ENCODE measurements at places on chromosomes 11 and 22.

GRCh38 chr11:105156720-105157119, 17.2 kb upstream of the CARD18 start:
- DNase-seq, result no peak

DNA sequence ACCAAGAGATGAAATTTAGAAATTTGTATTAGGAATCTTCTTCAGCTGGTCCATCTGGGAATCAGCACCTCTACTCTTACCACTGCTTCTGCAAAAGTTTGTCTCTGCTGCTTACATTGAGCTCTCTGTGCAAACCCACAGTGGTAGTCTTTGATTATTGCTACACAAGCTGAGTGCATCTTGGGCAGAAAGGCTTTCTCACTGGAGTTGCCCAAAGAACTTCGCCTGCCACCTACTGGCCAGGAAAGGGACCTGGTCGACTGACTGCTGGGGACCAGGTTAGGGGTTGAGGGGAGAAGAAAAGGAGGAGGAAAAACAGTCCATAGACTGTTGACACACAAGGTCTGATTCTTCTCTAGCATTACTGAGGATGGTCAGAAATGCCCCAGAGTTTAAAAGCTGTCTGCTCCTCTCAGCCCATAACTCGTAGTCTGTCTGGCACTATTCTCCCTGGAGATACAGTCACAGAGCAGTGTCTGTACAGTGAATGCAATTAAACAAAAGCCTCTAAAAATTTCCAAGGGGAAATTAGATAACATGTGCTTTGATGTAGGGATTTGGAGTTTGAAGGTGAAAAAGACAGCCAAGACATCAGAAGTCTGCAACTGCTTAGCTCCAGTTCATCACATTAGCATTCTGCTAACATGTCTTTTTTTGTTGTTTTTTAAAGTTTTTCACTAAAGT, 215.0 kb upstream of the CTSC start:
- DNase-seq, result no peak

- no peak for DNase-seq
Observed at GRCh38 chr22:48259991-48260670, 1497.7 kb downstream of the TBC1D22A start.

- DNase-seq, result peak; percentile 26
Observed at GRCh38 chr11:63478896-63479295, 12.1 kb downstream of the PLAAT5 start.

DNA sequence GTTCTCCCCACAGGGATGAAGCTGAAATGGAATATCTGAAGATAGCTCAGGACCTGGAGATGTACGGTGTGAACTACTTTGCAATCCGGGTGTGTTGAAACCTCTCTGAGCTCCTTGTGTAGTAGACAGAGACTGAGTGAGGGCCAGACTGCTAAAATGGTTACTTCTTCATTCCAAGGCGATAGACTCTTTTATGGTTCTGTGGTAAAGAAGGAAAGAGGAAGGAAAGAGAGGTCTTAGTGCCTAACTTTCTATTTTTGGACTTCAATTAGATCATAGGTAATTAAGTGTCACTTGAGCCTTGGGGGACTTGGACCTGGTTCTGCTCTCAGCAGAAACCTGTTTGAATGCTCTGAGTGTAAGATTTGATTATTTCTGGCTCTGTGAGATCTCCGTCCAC, 54.7 kb downstream of the NF2 start:
- no peak for DNase-seq

DNA sequence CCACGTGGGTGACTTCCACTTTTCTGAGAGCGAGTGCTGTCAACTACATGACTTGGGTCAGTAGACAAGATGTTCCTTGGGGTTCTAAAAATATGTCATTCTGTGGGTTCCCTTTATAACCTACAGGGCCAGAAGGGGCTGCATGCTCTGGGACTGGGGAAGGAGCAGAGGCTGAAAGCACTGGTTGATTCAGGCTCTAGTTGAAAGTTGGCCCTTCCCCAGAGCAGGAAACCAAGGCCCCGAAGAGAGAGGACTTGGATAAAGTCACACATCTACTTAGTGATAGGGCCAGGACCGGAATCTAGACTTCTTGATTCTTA, 9.9 kb downstream of the ADAMTS15 start:
- DNase-seq, result no peak

GRCh38 chr11:127632546-127632945, 632.0 kb upstream of the KIRREL3 start:
- no peak for DNase-seq

GRCh38 chr11:69355346-69355940, 61.5 kb downstream of the MYEOV start:
- DNase-seq, result no peak

- DNase-seq, result peak; percentile 89
Observed at GRCh38 chr11:69010964-69011623, 2.0 kb downstream of the MRGPRF start.

- no peak for DNase-seq
Observed at GRCh38 chr11:75449776-75450175, 16.8 kb upstream of the KLHL35 start.

DNA sequence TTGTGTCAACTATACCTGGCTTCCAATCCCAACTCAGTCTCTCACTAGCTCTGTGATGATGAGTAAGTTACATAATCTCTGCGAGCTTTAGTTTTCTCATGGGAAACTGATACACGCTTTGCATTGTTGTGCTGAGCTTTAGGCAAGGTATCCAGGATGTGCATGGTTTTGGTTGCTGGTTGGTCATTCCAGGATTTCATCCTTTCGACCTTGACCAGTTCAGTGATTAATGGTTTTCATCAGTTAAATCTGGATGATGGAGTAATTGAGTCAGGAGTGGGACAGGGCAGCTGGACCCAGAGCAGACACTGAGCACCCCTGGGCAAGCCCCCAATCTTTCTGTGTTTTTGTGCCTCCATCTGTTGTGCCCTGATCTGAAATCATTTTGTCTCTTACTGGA, 417.3 kb upstream of the CADM1 start:
- no peak for DNase-seq

- DNase-seq, result no peak
Observed at GRCh38 chr11:43467958-43468357, 109.2 kb downstream of the TTC17 start.

- peak; percentile 96 for DNase-seq
Observed at GRCh38 chr22:49962012-49962750, 1.6 kb downstream of the PIM3 start.

DNA sequence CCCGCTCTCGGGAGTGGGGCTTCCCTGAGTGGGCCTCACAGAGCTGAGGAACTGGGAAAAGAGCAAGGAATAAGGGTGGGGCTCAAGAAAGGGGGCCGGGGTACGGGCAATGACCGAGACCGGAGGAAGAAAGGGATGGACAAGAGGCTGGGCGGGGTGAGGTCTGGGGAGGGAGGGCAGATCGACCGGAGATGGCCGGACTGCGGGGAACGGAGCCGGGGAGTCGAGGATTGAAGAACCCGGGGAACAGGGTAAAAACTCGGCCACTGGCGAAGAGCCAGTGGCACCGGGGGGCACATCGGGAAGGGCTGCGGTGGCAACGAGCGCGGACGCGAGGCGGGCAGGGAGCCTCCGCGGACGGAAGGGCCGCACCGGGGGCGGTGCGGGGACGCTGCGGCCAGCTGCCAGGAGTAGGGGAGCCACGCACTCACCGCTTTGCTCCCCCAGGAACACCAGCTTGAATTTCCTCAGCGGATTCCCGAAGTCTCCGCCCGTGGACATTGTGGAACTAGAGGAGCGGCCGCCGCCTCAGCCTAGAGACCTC, 667 bp downstream of the RAB6A start:
- peak; percentile 58 for DNase-seq

DNA sequence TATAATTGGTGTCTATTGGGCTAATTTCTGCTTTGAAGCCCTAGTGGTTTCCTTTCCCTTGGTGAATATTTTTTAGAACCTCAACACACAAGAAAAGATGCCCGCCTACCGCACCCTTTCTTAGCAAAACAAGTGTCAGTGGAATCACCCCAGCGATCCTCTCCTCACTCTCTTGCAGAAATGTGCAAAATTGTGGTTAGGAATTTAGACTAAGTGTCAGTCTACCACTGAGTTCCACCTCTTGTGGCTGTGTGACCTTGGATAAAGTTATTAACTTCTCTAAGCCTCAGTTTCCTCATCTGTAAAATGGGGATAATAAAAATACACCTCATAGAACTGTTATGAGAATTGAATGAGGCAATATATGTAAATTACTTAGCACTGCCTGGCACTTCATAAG, 5.3 kb upstream of the JAML start:
- no peak for DNase-seq

DNA sequence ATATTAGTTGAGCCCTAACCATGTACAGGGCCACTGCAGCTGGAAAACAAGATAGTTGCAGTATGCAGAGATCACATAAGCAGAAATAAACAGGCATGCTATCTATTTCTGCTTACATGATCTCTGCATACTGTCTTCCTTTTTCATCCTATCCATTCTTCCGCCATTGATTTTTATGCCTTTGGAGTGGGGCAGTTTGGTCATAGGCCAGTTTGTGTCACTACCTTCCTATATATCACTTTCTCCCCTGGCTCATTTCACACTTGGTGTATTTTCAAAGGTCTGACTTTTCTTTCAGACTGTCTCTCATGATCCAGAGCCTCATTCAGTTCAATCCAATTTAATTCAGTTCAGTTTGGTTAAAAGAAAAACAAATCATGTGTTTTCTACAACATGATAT, 829.6 kb downstream of the KCNA4 start:
- DNase-seq, result no peak

GRCh38 chr11:3995307-3995706, 99.3 kb upstream of the RRM1 start:
- no peak for DNase-seq

DNA sequence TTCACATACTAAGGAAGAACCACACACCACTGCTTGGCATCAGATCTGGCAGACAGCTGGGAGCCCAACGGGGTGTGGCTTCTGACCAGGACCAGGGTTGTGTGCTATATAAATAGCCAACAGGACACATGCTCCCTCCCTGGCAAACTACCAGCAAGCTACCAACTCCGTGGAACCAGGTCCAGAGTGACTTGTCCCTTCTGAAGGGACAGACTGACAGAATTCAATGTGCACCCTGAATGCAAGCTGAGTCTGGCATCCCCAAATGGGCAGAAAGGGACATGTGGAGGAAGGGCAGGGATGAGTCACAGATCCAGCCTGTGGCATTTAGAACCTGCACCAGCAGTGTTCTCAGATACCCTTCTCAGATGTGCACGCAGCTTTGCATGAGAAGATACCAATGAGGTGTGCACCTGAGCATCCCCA, 92.9 kb downstream of the MICAL3 start:
- no peak for DNase-seq

DNA sequence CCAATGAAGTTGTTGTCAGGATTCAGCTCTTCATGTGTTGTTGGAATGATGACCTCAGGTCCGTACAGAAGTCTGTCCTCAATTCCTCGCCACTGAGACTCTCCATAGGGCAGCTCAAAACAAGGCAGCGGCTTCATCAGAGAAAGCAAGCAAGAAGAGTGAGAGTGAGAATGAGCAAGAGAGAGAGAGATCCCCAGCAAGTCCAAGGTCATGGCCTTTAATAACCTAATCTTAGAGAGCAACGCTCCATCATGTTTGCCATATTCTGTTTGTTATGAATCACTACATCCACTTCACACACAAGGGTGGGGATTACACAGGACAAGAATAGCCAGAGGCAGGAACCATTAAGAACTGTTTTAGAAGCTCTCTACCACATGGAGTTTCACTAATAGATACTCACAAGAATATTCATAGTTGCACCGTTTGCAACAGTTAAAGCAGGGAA, 23.3 kb upstream of the MMP7 start:
- no peak for DNase-seq

GRCh38 chr11:104928811-104929210, 30.6 kb upstream of the CASP12 start:
- DNase-seq, result no peak

- no peak for DNase-seq
Observed at GRCh38 chr11:78828676-78829075, 254.0 kb upstream of the NARS2 start.
